Activated CD4-positive, CD25-positive, alpha-beta regulatory T cell (primary cell): ENCODE measurements at places on chromosomes 5 and 9.

DNA sequence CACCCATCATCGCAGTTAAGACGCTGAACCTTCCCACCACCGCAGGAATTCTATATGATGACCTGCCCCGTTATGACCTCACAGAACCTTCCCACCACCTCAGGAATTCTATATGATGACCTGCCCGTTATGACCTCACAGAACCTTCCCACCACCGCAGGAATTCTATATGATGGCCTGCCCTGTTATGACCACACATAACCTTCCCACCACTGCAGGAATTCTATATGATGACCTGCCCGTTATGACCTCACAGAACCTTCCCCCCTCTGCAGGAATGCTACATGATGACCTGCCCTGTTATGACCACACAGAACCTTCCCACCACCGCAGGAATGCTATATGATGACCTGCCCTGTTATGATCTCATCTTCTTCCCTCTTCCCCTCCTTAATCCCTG lies 64.3 kb downstream of the IRX1 start:
- no peak for DNase-seq

GRCh38 chr9:122192261-122192875 lies 32.7 kb downstream of the MORN5 start:
- DNase-seq: no peak

GRCh38 chr5:81852291-81853029 lies 101.6 kb upstream of the SSBP2 start:
- DNase-seq: no peak

DNA sequence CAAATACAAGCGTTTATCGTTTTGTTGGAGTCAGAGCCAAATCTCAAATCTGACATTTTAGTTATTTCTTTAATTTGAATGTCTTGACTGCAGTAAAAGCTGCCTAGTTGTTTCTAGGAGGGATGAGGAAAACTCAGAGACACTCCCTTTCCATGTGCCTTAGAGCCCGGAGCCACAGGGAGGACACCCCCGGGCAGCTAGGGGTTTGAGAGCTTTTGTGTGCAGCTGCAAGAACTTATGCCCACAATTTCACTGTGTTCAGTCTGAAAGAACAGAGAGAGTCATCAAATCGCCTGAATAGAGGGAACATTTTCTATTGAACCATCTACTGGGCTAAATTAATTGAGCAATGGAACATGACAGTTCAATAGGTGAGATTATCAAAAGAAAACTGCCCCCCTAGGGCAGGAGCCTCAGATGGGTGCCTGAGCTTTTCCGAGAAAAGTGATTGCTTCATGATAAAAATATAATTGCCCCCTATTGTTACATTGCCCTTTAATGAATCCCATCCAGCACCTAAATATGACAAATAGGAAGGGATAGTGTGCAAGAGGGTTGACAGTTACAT lies 709.3 kb upstream of the RGMB start:
- DNase-seq: no peak

- no peak for DNase-seq
Observed at GRCh38 chr5:139950436-139950835, 92.7 kb downstream of the NRG2 start.

DNA sequence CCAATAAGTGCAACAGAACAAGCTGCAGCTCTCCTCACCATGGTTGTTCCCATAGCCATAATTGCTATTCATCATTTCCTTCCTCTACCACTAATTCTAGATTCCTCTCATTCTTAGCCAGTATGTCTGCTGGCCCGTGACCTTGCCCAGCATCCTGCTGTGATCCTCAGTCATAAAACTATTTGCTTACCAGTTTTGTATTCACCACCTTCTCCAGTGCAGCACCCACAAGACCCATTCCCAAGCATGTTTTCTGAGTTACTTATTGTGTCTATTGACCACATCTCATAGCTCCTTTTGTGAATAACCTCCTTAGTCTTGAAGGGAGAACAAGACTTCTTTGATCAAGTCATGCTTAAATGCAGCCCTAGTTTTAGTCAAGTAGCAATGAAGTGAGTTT lies 488.0 kb upstream of the CTNND2 start:
- DNase-seq: no peak
